CD4-positive, CD25-positive, alpha-beta regulatory T cell (primary cell): ENCODE measurements at places on chromosomes 3 and 15. TPM values are rescaled to one million over a fixed set of nuclear protein-coding genes. Genes with fewer than 3 reads are reported as not detected.

The MLF1 gene
- 5.3 TPM for total RNA-seq

The HRG gene
- total RNA-seq, result not detected

The DNASE1L3 gene
- not detected for total RNA-seq

The NANOGP8 gene
- total RNA-seq, result not detected

The SKOR1 gene
- 2.5 TPM for total RNA-seq

The DNAJB11 gene
- total RNA-seq, result 91.9 TPM

DNA sequence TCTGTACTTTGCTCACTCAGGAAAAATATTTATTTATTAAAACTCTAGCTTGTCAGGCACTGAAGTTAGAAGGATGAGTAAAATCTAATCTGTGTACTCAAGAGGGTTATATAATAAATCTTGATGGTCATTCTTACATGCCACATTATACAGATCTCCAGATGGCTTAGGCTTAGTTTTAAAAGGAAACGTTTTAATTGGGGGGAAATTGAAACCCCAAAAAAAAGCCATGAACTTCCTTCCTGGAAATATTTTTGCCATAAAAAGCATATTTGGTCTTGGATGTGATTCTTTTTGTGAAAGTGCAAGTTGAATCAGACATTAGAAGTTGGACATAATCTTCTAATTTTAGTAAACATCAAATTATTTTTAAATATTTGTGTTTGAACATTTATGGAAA lies 6.0 kb downstream of the SENP8 start:
- no peaks in the 10 kb centered on the region for H3K36me3 ChIP-seq
- H3K27ac ChIP-seq, result no peak overlapping the region
- no peak for DNase-seq
- no peaks in the 10 kb centered on the region for H3K4me1 ChIP-seq
- H3K4me3 ChIP-seq, result no peak overlapping the region

- H3K27ac ChIP-seq, result no peak overlapping the region
- H3K36me3 ChIP-seq, result no peaks in the 10 kb centered on the region
- H3K4me3 ChIP-seq, result no peak overlapping the region
- DNase-seq, result no peak
- no peaks in the 10 kb centered on the region for H3K27me3 ChIP-seq
- no peaks in the 10 kb centered on the region for H3K4me1 ChIP-seq
These were observed 76.0 kb downstream of the PTPRG start for GRCh38 chr3:61637088-61638051.

DNA sequence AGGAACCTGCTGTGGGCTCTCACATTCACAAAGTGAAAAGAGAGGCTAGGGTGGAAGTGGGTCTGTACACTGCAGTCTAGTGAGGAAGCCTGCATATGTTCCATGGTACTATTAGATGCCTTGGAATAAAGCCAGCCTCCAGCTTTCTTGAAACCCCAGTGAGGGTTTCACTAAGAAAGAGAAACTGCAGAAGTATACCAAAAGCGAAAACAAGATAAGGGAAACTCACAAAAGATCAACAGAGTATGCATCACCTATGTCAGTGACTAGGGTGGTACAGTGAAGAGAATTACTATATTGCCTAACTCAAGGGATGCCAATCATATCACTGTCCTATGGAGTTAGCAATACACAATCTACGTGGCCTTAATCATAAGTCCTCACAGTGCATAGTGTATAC lies 212.5 kb upstream of the GADL1 start:
- H3K4me1 ChIP-seq, result no peaks in the 10 kb centered on the region
- no peaks in the 10 kb centered on the region for H3K36me3 ChIP-seq
- DNase-seq, result no peak
- no peaks in the 10 kb centered on the region for H3K27me3 ChIP-seq
- no peak overlapping the region for H3K4me3 ChIP-seq
- H3K27ac ChIP-seq, result no peak overlapping the region

DNA sequence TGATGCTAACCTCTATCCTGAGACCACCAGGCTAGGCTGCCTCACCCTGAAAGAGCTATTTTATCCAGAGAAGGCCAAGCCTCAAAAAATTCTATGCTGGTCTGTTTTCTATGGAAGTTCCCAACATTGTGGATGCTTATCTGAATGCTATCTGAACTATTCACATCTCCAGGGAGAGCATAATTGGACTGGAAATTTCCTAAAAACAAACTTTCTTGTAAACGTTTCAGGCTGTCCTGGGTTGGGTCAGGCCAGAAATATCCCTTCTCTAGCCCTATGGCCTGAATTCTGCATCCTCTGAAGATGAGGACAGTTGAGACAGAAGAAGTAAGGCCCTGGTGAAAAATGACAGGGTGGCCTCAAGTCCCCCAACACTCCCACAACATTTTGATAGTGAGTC lies 706.4 kb upstream of the NR2F2 start:
- no peak for DNase-seq
- H3K4me1 ChIP-seq, result no peaks in the 10 kb centered on the region

DNA sequence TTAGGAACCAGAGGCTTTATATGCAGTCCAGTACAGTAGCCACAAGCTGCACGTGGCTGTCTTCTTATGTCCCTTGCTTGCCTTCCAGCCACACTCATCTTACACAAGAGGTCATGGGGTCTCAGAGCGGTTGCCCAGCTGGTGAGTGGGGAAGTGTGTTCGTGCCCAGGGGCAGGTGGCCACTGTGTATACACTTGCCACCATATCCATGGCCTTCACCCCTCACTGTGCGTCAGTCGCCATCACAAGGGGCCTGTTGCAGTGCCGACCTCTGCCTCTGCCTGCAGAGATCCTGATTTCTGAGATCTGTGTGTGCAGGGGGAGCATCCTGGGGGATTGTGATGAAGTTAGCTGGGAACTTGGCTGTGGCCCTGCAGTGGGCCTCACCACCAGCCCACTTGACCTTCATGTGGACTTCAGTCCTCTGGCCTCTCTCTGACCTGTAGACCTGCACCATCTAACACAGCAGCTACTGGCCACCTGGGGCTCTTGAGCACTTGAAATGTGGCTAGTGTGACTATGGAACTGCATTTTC lies 43.1 kb upstream of the SACM1L start:
- H3K27me3 ChIP-seq, result no peaks in the 10 kb centered on the region
- no peak overlapping the region for H3K4me3 ChIP-seq
- H3K36me3 ChIP-seq, result peaks cover 22% of the 10 kb centered on the region
- H3K4me1 ChIP-seq, result no peaks in the 10 kb centered on the region

DNA sequence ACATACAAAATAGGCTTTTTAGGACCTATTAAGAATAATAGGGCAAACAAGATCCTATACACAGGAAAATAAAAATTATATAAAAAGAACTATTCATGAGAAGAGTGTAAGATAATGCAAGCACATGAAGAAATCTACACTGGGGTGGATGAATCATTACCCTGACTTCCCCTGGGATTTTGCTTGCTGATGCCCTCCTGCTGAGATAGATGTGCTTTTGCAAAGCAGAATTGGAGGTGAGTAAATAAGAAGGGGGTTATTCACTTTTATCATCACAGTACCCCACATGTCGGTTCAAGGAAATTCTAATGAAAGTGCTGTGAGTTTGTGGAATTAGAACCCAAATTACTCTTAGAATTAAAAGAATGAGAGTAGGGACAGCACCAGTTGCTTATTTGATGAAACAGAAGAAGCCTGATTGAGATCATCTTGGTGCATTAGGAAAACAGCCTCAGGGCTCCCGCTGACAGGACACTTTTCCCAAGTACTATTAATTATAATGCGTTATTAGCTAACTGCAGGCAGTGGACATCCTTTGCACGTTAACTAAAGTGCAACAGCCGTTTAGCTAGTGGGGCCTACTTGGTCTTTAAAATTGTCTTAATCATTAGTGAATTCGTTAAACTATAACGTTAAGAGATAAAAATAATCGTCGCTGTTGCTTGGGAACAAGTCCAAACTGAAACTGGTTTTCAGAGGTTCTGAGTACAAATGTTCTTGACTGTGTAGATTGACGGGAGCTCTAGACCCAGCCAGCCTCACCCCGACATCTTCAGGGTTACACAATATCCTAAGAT lies 48.4 kb downstream of the SLC2A2 start:
- H3K4me1 ChIP-seq, result no peaks in the 10 kb centered on the region
- peaks cover 6% of the 10 kb centered on the region for H3K27me3 ChIP-seq
- H3K4me3 ChIP-seq, result no peak overlapping the region
- H3K36me3 ChIP-seq, result no peaks in the 10 kb centered on the region
- H3K27ac ChIP-seq, result no peak overlapping the region

DNA sequence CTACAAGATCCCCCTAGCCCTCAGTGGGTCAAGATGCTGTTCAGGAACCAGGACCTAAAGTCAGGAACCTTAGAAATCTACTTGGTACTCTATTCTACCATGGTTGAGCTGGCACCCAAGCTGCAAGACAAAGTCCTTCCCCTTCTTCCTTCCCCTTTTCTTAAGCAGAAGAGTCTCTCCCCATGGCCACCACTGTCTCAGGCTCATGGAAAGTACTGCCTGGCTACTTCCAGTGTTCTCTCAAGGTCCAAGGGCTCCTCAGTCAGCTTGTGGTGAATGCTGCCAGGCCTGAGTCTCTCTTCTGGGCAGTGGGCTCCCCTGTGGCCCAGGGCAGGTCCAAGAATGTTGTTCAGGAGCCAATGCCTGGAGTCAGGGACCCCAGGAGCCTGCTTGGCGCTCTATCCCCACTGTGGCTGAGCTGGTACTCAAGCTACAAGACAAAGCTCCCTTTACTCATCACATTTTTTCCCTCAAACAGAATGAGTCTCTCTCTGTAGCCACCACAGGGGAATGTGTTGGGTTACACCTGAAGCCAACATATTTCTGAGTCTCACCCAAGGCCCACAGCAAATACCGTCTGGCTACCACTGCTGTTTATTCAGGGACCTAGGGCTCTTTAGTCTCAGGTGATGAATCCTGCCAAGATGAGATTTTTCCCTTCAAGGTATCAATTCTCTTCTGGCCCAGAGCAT lies 18.1 kb upstream of the SLC27A2 start:
- H3K4me3 ChIP-seq, result no peak overlapping the region
- no peaks in the 10 kb centered on the region for H3K36me3 ChIP-seq

DNA sequence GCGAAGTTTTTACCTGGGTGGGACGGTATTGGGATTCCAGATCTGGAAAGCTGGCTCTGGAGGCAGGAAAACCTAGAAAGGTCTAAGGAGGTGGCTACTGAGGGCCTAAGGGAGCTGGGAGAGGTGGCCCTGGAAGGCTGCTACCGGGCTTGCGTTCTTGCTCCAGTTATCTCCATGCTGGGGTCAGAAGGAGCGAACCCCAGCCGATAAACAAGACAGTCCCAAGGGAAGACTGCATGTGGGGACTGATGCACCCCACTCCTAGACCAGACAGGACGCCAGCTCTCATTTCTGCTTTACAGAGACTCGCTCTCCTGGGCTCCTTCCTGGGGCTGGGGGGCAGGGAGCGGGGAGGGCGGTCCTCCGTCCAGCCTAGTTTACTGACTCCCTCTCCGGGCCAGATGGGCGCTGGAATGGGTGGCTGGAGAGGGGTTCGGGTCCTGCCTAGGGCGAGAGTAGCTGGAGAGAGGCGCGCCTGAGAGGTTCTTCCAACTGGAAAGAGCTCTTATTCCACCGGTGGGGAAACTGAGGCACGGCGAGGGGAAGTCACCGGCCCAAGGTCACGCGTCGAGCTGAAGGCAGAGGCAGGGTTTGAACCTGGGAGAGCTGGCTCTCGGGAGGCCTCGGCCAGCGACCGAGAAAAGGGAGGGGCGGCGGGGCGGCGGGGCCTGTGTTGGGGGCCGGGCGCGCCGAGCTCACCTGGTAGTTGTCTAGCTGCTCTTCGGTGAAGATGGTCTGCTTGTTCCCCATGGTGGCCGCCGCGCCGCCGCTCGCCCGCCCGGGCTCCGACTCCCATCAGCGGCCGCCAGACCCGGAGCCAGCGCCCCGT lies 565 bp downstream of the CIB2 start:
- H3K4me3 ChIP-seq, result no peak overlapping the region
- DNase-seq, result no peak
- no peaks in the 10 kb centered on the region for H3K36me3 ChIP-seq
- H3K27me3 ChIP-seq, result no peaks in the 10 kb centered on the region
- H3K27ac ChIP-seq, result no peak overlapping the region

DNA sequence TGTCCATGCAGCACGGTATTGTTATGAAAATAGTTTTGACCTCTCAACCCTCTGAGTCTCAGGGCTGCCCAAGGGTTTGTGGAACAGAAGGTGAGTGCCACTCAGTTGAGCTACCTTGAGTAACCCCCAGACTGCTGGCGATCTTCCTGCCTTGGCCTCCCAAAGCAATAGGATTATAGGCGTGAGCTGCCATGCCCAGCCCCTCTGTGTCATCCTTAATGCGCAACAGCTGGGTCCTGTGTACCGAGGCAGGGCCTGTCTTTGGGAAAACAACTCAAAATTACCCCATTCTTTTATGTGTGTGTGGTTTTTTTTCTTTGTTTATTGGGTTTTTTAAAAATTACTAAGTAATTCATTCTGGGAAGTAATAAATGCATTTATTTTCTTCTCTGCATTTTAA lies 78.3 kb upstream of the TPM1 start:
- H3K4me1 ChIP-seq, result no peaks in the 10 kb centered on the region
- no peaks in the 10 kb centered on the region for H3K36me3 ChIP-seq
- no peak overlapping the region for H3K4me3 ChIP-seq
- H3K27ac ChIP-seq, result no peak overlapping the region

- no peaks in the 10 kb centered on the region for H3K27me3 ChIP-seq
- peaks cover 30% of the 10 kb centered on the region for H3K36me3 ChIP-seq
- no peak for DNase-seq
- H3K4me3 ChIP-seq, result peak overlapping the region; percentile 18
- H3K4me1 ChIP-seq, result peaks cover 59% of the 10 kb centered on the region
These were observed 34.6 kb downstream of the SH3BP5 start for GRCh38 chr3:15297608-15298350.

DNA sequence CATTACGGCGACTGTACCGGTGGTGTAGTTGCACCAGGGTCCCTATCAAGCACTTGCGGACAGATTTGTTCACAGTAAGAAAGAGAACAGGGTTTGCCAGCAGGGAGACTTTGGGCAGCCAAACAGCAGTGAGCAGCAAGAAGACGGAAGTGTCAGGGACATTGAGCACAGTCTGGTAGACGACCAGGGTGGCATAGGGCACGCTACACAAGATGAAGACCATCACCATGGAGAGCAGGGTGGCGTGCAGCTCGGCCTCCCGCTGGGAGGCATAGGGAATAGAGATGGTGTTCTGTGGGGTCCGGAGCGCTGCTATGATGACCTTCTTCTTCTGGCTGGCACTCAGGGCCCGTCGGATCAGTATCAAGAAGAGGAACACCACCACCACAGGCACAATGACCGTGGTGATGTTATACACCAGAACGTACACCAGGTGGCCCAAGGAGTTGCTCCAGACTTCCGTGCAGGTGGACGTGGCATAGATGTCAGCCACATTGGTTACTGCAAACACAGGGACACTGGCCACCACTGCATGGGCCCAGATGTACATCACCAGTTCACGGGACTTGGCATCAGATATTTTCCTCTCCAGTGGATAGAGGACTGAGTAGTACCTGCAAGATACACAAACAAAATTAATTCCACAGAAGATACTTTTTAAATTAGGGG lies 19.1 kb upstream of the FSIP1 start:
- H3K27ac ChIP-seq, result no peak overlapping the region
- H3K4me1 ChIP-seq, result no peaks in the 10 kb centered on the region
- no peak overlapping the region for H3K4me3 ChIP-seq
- no peak for DNase-seq
- no peaks in the 10 kb centered on the region for H3K36me3 ChIP-seq

DNA sequence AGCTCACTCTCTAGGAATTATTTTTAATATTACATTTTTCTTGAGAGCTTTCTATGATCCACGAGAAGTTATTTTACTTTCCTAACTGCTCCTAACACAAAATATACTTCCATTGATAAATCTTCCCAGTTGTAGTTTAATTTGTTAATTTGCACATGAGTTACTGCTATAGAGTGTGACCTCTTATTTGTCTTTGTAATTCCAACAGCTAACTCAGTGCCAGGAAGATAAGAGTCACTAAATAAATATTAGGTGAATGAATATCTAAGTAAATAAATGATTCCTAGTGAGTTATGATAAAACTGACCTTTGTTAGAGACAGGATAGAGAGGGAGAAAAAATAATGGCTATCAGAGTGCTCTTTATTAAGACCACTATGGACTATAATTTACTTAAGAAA lies 319.9 kb downstream of the NAALADL2 start:
- H3K36me3 ChIP-seq, result no peaks in the 10 kb centered on the region
- no peak overlapping the region for H3K27ac ChIP-seq
- no peaks in the 10 kb centered on the region for H3K4me1 ChIP-seq
- H3K4me3 ChIP-seq, result no peak overlapping the region
